Stimulated activated CD4-positive, alpha-beta T cell treated with anti-CD3 and anti-CD28 coated beads, Interleukin-15, amount 100 ng/mL, for 48 hours (primary cell): ENCODE measurements at places on chromosomes 5 and 9.

DNA sequence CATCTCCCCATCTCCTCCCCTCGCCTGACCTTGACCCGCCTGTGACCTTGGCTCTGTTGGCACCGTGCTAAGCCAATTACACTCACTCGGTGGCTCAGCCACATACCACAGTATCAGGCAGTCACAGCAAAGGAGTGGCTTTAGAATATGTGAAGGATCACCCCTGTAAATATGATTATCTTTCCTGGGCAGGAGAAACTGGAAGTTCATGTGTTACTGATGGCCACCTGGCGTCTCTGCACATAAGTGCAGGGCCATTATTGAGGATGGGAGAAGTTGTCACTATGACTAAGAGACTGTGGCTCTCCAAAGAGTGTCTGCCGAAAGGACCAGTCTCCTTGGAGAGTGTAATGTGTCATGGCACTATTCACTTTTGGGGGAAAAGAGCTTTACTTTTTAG is 116.9 kb upstream of the S1PR3 start:
- DNase-seq = no peak

GRCh38 chr9:129362287-129363000 is 184.4 kb upstream of the IER5L start:
- DNase-seq = no peak

DNA sequence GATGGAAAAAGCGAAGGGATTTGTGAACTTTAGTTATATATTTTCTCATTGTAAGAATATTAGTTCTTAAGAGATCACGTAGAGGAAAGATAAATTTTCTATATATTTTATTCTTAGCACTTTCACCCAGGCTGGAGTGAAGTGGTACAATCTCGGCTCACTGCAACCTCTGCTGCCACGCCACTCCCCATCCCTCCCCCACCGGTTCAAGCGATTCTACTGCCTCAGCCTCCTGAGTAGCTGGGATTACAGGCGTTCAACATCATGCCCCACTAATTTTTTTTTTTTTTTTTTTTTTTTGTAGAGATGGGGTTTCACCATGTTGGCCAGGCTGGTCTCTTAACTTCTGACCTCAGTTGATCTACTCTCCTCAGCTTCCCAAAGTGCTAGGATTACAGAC is 42.6 kb downstream of the RAB24 start:
- DNase-seq = no peak

GRCh38 chr5:170338933-170339779 is 41.6 kb upstream of the LCP2 start:
- peak; percentile 37 for DNase-seq

DNA sequence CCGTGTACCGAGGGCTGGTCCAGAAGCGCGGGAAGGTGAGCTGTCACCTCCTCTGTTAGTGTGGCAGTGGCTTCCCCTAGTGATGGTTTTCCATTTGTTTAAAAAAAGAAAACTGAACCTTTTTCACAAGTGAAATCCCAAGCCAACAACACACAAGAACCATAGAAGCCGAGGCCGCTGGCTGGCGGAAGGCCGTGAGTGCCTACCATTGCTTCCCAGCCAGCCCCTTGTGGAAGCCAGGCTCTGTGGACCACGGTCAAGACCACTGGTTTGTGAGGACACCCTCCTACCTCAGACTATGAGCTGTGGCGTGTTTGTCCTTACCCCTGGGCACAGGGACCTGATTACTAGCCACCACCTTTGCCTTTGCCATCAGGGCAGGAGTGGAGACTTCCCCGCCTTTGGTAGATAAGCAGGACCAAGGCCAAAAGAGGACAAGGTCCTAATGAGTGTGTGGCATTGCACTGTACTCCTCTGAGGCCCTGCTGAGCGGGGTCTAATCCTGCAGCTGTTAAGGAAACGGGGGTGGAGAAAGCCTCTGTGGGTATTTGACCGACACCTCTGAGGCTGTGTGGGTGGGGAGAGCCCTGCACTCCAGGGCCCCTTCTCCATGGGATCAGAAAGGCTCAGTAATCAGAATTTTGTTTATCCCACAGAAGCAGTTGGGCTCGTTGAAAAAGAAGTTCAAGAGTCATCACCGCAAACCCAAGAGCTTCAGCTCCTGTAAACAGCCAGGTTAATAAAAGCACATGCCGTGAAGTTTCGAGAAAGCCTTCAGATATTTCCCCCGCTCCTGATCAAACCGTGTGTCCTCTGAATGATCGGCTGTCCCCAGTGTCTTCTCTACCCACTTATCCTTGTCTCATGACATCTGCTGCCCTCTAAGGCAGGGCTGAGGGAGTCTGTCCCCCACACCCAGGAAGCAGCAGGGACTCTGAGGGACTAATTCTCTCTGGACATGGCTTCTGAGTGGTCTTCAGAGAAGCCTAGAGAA is 4.3 kb downstream of the SURF2 start:
- no peak for DNase-seq

GRCh38 chr5:96565582-96566265 is 96.5 kb upstream of the CAST start:
- DNase-seq = no peak

DNA sequence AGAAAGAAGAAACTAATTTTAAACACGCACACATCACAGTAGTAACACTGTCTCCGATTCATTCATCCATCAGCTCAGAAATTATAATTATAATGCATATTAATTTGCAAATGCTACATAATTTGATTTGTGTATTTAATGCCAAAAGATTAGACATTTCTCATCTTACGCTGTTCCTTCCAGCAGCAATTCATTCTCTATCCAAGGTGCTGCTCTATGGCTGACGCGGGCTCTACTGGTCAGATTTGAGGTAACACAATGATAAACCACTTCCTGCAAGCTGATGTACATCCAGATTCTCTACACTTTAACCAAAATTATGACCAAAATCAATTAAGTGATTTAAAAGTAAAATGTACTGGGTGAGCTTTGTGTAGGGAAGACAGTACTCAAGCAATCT is 77.9 kb upstream of the ICE1 start:
- DNase-seq = no peak

DNA sequence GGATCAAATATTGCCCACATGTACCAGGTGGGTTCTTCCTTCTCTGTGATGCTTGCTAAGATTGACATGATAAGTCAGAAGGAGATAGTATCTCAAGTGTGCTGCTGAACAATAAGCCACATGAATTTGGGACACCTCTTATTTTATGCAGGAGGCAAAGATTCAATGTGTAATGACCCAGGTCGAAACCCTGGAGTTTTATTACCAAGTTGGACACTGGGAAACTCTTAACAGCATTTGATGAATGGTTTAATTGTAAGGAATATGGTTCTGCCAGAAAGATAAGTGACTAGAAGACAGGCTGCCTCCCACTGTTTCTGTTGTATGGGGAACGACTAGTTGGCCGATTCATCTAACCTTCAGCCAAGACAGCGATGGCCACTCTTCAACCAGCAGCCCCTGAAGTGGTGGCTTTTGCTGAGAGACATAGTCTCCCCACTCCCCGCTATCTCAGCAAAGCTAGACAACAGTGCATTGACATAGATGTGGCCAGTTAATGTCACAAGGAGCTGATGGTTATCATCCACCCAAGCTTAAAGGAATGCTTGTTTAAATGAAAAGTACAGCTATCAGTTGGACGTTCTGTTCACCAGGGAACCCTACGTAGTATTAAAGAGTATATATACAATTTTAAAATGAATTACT is 407.7 kb downstream of the KDM4C start:
- DNase-seq = no peak
